Kidney (tissue), 22 donors: ENCODE measurements at places on chromosomes 16 and 17. TPM values are rescaled to one million over a fixed set of nuclear protein-coding genes. Genes with fewer than 3 reads are reported as not detected.
A peak's percentile ranks its signal among the peaks of the same experiment; 100 is the strongest.

GRCh38 chr16:79610771-79611170, 10.2 kb upstream of the MAF start:
- H3K36me3 ChIP-seq, result no peaks in the 10 kb centered on the region
- DNase-seq, result no peak
- H3K27ac ChIP-seq, result no peak overlapping the region
- H3K4me1 ChIP-seq, result no peaks in the 10 kb centered on the region
- H3K27me3 ChIP-seq, result no peaks in the 10 kb centered on the region
- H3K4me3 ChIP-seq, result no peak overlapping the region

TMEM106A gene
- total RNA-seq, result 18.1 TPM

CES5A gene
- total RNA-seq, result not detected

DNA sequence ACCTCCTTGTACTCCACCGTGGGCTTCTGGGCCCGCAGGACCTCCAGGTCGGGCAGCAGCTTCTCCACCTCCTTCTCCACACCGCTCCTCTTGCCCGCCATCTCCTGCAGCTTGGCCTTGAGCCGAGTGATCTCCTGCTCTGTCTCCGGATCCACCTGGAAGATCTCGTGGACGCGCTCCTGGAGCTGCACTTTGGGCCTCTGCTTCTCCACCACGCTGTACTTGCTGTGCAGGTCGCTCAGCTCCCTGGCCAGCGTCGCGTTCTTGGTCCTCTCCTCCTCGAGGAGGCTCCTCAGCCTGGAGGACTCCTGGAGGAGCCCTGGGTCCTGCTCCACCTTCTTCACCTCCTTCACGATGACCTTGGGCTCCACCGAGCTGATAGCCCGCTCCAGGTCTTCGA, 8.8 kb downstream of the CDK3 start:
- peaks cover 6% of the 10 kb centered on the region for H3K36me3 ChIP-seq
- no peak for DNase-seq
- H3K27ac ChIP-seq, result no peak overlapping the region
- H3K4me1 ChIP-seq, result no peaks in the 10 kb centered on the region
- H3K27me3 ChIP-seq, result no peaks in the 10 kb centered on the region

DNA sequence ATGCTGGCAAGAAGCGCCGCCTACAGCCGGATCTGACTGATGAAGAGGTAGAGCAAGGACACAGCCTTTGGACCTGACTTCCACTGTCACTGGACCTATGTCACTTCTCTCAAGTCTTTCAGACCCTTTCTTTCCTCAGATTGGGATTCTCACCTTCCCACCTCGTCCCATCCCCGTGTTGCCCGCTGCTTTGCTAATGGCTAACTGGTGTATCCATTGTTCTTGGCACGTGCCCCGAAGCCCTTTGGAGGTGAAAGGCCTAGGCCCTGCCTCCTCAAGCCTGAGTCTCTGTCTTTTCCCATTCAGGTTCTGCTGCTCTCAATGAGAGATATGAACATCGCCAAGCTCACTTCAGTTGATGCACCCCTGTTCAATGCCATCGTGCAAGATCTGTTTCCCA, 53.3 kb upstream of the KDM6B start:
- DNase-seq, result no peak
- H3K36me3 ChIP-seq, result no peaks in the 10 kb centered on the region

GRCh38 chr16:11010575-11011221, 66.3 kb downstream of the CLEC16A start:
- H3K27ac ChIP-seq, result no peak overlapping the region
- H3K4me1 ChIP-seq, result no peaks in the 10 kb centered on the region
- no peak for DNase-seq
- no peak overlapping the region for H3K4me3 ChIP-seq
- no peaks in the 10 kb centered on the region for H3K36me3 ChIP-seq

FBXW10 gene
- not detected for total RNA-seq

DNA sequence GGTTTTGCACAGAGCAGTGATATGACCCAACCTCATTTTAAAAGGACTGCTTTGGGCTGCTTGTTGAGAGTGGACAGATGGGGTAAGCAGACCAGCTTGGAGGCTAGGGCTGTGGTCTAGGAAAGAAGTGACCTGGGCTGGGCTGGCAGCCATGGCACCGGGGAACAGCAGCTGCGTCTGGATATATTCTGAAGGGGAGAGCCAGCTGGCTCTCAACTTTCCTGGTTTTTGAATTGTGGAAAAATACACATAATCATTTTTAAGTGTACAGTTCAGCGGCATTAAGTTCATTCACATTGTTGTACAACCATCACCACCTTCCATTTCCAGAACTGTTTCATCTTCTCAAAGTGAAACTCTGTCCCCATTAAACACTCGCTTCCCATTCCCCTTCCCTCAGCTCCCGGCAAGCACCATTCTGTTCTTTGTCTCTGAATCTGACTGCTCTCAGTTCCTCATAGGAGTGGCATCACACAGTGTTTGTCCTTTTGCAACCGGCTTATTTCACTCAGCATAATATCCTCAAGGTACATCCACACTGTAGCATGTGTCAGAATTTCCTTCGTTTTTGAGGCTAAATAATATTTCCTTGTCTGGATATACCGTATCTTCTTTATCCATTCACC, 113.2 kb downstream of the SPECC1 start:
- H3K4me3 ChIP-seq, result no peak overlapping the region
- no peaks in the 10 kb centered on the region for H3K4me1 ChIP-seq
- no peaks in the 10 kb centered on the region for H3K27me3 ChIP-seq
- no peak overlapping the region for H3K27ac ChIP-seq

GRCh38 chr16:55012362-55012761, 81.7 kb downstream of the IRX5 start:
- no peak for DNase-seq
- H3K36me3 ChIP-seq, result no peaks in the 10 kb centered on the region
- H3K4me3 ChIP-seq, result no peak overlapping the region
- H3K27ac ChIP-seq, result no peak overlapping the region
- H3K4me1 ChIP-seq, result no peaks in the 10 kb centered on the region
- H3K27me3 ChIP-seq, result no peaks in the 10 kb centered on the region

IL17C gene
- not detected for total RNA-seq

RUNDC3A gene
- 2.2 TPM for total RNA-seq

P2RX5 gene
- 8.4 TPM for total RNA-seq

CCDC78 gene
- 2.6 TPM for total RNA-seq

TRPV3 gene
- 1.2 TPM for total RNA-seq

GRCh38 chr16:68272507-68273209, 8.3 kb downstream of the SLC7A6 start:
- no peak for DNase-seq
- H3K4me3 ChIP-seq, result no peak overlapping the region
- no peaks in the 10 kb centered on the region for H3K27me3 ChIP-seq
- H3K36me3 ChIP-seq, result no peaks in the 10 kb centered on the region
- peak overlapping the region; percentile 52 for H3K27ac ChIP-seq
- H3K4me1 ChIP-seq, result no peaks in the 10 kb centered on the region

- H3K36me3 ChIP-seq, result no peaks in the 10 kb centered on the region
- no peak for DNase-seq
- peak overlapping the region; percentile 54 for H3K27ac ChIP-seq
- no peak overlapping the region for H3K4me3 ChIP-seq
- H3K4me1 ChIP-seq, result peaks cover 22% of the 10 kb centered on the region
- no peaks in the 10 kb centered on the region for H3K27me3 ChIP-seq
These were observed 6.7 kb downstream of the ABCC3 start for GRCh38 chr17:50641357-50641756.

DNA sequence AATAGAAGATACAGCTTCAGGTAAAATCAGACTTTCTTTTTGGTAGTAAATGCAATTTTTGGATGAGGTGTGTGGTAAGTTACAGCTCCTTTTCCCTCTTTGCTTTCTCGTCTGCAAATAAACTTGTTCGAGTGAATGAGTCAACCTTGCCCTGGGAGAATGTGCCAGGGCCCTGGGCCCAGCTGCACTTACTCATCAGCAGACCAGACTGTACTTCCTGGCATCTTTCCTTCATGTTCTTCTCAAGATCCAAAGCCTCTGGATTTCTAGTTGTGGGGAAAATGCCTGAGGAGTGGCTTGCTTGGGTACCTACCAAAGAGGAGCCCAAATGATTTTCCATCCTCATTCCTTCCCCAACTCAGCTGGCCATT, 5.4 kb upstream of the G6PC1 start:
- peak overlapping the region; percentile 92 for H3K27ac ChIP-seq
- no peak overlapping the region for H3K4me3 ChIP-seq
- peaks cover 8% of the 10 kb centered on the region for H3K4me1 ChIP-seq

DNA sequence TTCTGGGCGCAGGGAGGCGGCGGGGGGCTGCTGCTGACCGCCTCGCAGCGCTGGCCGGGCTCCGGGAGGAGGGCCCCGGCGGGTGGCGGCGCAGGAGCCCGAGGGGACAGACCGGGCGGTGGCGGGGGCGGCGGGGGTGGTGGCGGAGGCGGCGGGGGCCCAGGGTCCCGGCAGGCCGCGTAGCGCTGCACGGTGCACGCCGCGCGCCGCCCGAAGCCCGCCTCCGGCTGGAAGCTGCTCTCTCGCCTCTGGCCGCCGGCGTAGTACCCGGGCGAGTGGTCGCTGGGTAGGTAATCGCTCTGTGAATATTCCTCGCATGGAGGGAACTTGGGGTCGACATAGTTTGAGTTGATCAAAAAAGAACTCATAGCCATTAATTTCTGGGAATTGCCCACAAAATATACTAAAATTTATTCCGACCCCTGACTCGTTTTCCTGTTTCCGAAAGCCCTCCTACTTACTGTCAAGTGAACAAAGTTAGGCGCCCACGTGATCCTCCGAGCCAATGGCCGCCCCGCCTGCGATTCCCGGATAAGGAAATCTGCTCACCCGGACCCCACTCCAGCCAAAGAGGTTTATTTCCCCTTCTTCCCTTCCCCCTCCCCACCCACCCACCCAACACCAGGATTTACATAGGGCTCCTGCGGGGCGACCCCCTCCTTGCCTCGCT, at the start of gene HOXB4:
TSS of gene HOXB4 (minus strand) at position 405 of the 670 bp plus-strand sequence. CDS start at position 374, 31 bp downstream.
- no peaks in the 10 kb centered on the region for H3K27me3 ChIP-seq
- H3K4me3 ChIP-seq, result peak within 1 kb of the TSS; percentile 71
- no peaks in the 10 kb centered on the region for H3K36me3 ChIP-seq

GRCh38 chr17:4375039-4375748, 8.7 kb upstream of the UBE2G1 start:
- H3K27me3 ChIP-seq, result no peaks in the 10 kb centered on the region
- no peaks in the 10 kb centered on the region for H3K4me1 ChIP-seq
- DNase-seq, result no peak
- H3K36me3 ChIP-seq, result no peaks in the 10 kb centered on the region

- no peak overlapping the region for H3K4me3 ChIP-seq
- no peaks in the 10 kb centered on the region for H3K4me1 ChIP-seq
- H3K27me3 ChIP-seq, result no peaks in the 10 kb centered on the region
- no peaks in the 10 kb centered on the region for H3K36me3 ChIP-seq
- no peak overlapping the region for H3K27ac ChIP-seq
These were observed 40.7 kb downstream of the BRIP1 start for GRCh38 chr17:61822326-61823285.

DNA sequence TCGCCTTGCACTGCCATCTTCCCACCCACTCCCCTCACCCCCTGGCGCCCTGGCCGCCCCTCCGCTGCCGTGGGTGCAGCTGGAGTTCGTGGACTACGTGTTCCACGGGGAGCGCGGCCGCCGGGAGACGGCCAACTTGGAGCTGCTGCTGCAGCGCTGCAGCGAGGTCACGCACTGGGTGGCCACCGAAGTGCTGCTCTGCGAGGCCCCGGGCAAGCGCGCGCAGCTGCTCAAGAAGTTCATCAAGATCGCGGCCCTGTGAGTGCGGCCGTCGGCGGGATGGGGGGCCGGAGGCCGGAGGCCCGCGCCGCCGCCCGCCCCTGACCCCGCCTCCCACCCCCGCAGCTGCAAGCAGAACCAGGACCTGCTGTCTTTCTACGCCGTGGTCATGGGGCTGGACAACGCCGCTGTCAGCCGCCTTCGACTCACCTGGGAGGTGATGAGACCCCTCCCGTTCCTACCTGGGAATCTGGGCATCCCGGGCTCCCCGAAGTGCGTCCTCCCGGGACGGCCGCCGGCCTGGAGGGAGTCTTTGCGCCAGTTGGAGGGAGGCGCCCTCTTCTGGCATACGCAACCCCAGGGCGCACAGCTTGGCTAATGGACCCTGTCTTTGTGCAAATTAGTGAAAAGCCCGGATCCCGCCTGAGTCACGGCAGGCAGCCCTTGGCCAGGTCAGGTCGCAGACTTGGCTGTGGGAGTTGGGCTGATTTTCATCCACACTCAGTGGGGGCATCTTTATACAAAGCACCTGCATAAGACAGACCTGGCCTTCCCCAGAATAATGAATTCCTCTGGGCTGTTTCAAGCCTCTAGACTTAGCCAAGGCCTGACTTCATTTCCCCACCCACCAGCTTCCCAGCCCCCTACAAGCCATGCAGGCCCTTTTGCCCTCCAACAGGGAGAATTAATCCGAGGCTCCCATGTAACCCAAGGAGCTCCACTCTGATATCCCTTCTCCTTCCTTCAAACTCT, 14.3 kb downstream of the RAPGEFL1 start:
- H3K4me3 ChIP-seq, result peak overlapping the region; percentile 48
- no peak overlapping the region for H3K27ac ChIP-seq
- no peaks in the 10 kb centered on the region for H3K27me3 ChIP-seq
- peak; percentile 89 for DNase-seq
- H3K36me3 ChIP-seq, result no peaks in the 10 kb centered on the region

KRTAP1-1 gene
- total RNA-seq, result not detected

GRCh38 chr17:17843096-17843495, 6.3 kb upstream of the SREBF1 start:
- no peaks in the 10 kb centered on the region for H3K27me3 ChIP-seq
- no peak overlapping the region for H3K4me3 ChIP-seq
- peaks cover 24% of the 10 kb centered on the region for H3K4me1 ChIP-seq
- no peak for DNase-seq
- H3K36me3 ChIP-seq, result no peaks in the 10 kb centered on the region

GRCh38 chr17:9886141-9886930, 18.7 kb downstream of the RCVRN start:
- no peak for DNase-seq
- no peaks in the 10 kb centered on the region for H3K27me3 ChIP-seq
- no peaks in the 10 kb centered on the region for H3K36me3 ChIP-seq
- H3K4me1 ChIP-seq, result no peaks in the 10 kb centered on the region
- H3K4me3 ChIP-seq, result no peak overlapping the region

GRCh38 chr16:71258372-71258771, 27.9 kb upstream of the HYDIN start:
- H3K4me1 ChIP-seq, result no peaks in the 10 kb centered on the region
- no peak for DNase-seq
- no peaks in the 10 kb centered on the region for H3K27me3 ChIP-seq
- no peak overlapping the region for H3K27ac ChIP-seq
- no peak overlapping the region for H3K4me3 ChIP-seq

DNA sequence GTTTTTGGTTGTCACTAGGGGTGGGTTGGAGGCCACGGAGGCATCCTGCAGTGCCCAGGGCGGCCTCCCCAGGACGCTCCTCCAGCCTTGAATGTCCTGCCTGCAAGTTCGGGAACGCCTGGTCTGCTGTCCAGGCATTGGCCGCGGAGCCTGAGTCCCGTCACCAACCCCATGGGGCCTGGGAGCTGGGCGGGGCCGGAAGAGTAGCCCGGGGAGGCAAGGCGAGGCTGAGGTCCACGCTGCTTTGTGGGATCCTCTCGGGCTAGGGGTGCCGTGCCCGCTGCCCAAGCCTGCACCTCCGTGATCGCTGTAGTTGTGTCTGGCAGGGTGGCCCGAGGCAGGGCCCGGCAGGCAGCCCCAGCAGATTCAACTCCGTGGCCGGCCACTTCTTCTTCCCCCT, 12.8 kb downstream of the TELO2 start:
- peaks cover 3% of the 10 kb centered on the region for H3K36me3 ChIP-seq
- no peak overlapping the region for H3K4me3 ChIP-seq
- no peak overlapping the region for H3K27ac ChIP-seq
- H3K4me1 ChIP-seq, result no peaks in the 10 kb centered on the region
